Omental fat pad (tissue), 4 donors: ENCODE measurements at places on chromosomes 5 and 9. TPM values are rescaled to one million over a fixed set of nuclear protein-coding genes. Genes with fewer than 3 reads are reported as not detected.

HDAC3 gene
- total RNA-seq = 31.5 TPM

ZNF354C gene
- total RNA-seq = 4.1 TPM

GPX8 gene
- total RNA-seq = 16.3 TPM

EQTN gene
- total RNA-seq = 0.95 TPM

GPR21 gene
- total RNA-seq = 1.7 TPM
